ENCODE measurements at places on chromosomes 12 and 14. TPM values are rescaled to one million over a fixed set of nuclear protein-coding genes. Genes with fewer than 3 reads are reported as not detected.

TRIAP1 gene
- 46.6 TPM for total RNA-seq

ANKRD33 gene
- 0.62 TPM for total RNA-seq

EML5 gene
- total RNA-seq: 2.6 TPM

ZNF385A gene
- total RNA-seq: 47.3 TPM

CACNB3 gene
- 57.0 TPM for total RNA-seq

ADGRD1 gene
- total RNA-seq: 2.6 TPM

ANO4 gene
- 7.3 TPM for total RNA-seq

CMTM5 gene
- not detected for total RNA-seq

FGF23 gene
- total RNA-seq: 0.10 TPM

ART4 gene
- 0.81 TPM for total RNA-seq

FOXN4 gene
- total RNA-seq: 2.0 TPM

TDP1 gene
- 38.4 TPM for total RNA-seq

PTGDR gene
- 0.38 TPM for total RNA-seq

TMPRSS12 gene
- 0.45 TPM for total RNA-seq

BDKRB1 gene
- total RNA-seq: 0.62 TPM

PCED1B gene
- total RNA-seq: 0.41 TPM

TOMM20L gene
- not detected for total RNA-seq

IFI27L2 gene
- total RNA-seq: 14.8 TPM

ASIC1 gene
- total RNA-seq: 5.5 TPM

TPPP2 gene
- not detected for total RNA-seq

KCNK13 gene
- total RNA-seq: 3.2 TPM

Data from type B pancreatic cell (in vitro differentiated cells).